A549 treated with Mapracorat at 1 μM for 4 hours (cell line): ENCODE measurements at places on chromosomes 7 and 10. TPM values are rescaled to one million over a fixed set of nuclear protein-coding genes. Genes with fewer than 3 reads are reported as not detected.

Gene GRID2IP
- total RNA-seq = 0.08 TPM in 1 of 5 replicates, not detected in the others

Gene DMTF1
- 16.4 to 23.5 TPM (median 17.9 TPM) in 5 replicates for total RNA-seq

Gene SUN3
- total RNA-seq = 0.19 TPM in 1 of 5 replicates, not detected in the others

Gene TNRC18
- total RNA-seq = 33.3 to 46.4 TPM (median 43.6 TPM) in 5 replicates

Gene CHST3
- 41.1 to 53.7 TPM (median 47.1 TPM) in 5 replicates for total RNA-seq

Gene PANK1
- 5.5 to 7.4 TPM (median 6.6 TPM) in 5 replicates for total RNA-seq

Gene CHN2
- 0.05 to 0.35 TPM (median 0.27 TPM) in 4 of 5 replicates, not detected in the other for total RNA-seq

Gene ADRA2A
- total RNA-seq = 0.07 to 0.14 TPM (median 0.08 TPM) in 4 of 5 replicates, not detected in the other

Gene ZCCHC24
- total RNA-seq = 2.6 to 4.4 TPM (median 3.8 TPM) in 5 replicates

Gene MACROH2A2
- 23.0 to 28.5 TPM (median 27.8 TPM) in 5 replicates for total RNA-seq

Gene ST7
- 22.2 to 27.6 TPM (median 22.7 TPM) in 5 replicates for total RNA-seq

Gene MUC3A
- total RNA-seq = 15.0 to 24.4 TPM (median 20.8 TPM) in 5 replicates

Gene TUBB8
- total RNA-seq = 0.07 to 0.16 TPM (median 0.09 TPM) in 4 of 5 replicates, not detected in the other

Gene LRIT1
- total RNA-seq = not detected in 5 replicates

Gene DKK1
- 455 to 578 TPM (median 478 TPM) in 5 replicates for total RNA-seq

Gene GSAP
- total RNA-seq = 2.6 to 4.7 TPM (median 2.8 TPM) in 5 replicates

Gene SMURF1
- 21.5 to 26.8 TPM (median 22.6 TPM) in 5 replicates for total RNA-seq

Gene GPR15LG
- not detected in 5 replicates for total RNA-seq

Gene NPTX2
- 0.09 to 0.18 TPM (median 0.14 TPM) in 5 replicates for total RNA-seq

Gene GBX1
- total RNA-seq = 0.20 TPM in 1 of 5 replicates, not detected in the others

Gene C7orf57
- total RNA-seq = 0.24 to 0.45 TPM (median 0.31 TPM) in 5 replicates

Gene PROSER2
- total RNA-seq = 31.8 to 48.7 TPM (median 43.6 TPM) in 5 replicates

Gene SRGN
- total RNA-seq = 75.6 to 114 TPM (median 79.1 TPM) in 5 replicates

Gene INSYN2A
- total RNA-seq = 1.3 to 2.1 TPM (median 1.6 TPM) in 5 replicates

Gene FOXI2
- not detected in 5 replicates for total RNA-seq

Gene NPFFR1
- 0.02 TPM in 1 of 5 replicates, not detected in the others for total RNA-seq

Gene CYREN
- 68.5 to 86.1 TPM (median 79.1 TPM) in 5 replicates for total RNA-seq

Gene RPA3
- total RNA-seq = 85.3 to 104 TPM (median 100 TPM) in 5 replicates

Gene PDK4
- 18.2 to 24.6 TPM (median 22.2 TPM) in 5 replicates for total RNA-seq

Gene PDCD11
- total RNA-seq = 30.4 to 42.4 TPM (median 39.2 TPM) in 5 replicates

Gene CACNB2
- not detected in 5 replicates for total RNA-seq

Gene LAMB1
- 99.7 to 137 TPM (median 108 TPM) in 5 replicates for total RNA-seq

Gene SYT15
- total RNA-seq = 2.3 to 4.1 TPM (median 2.4 TPM) in 5 replicates

Gene WDFY4
- 0.09 TPM in 1 of 5 replicates, not detected in the others for total RNA-seq

Gene PRKAR2B
- total RNA-seq = 2.6 to 3.2 TPM (median 3.0 TPM) in 5 replicates

Gene NUDT13
- 2.2 to 4.0 TPM (median 3.3 TPM) in 5 replicates for total RNA-seq

Gene TMEM196
- not detected in 5 replicates for total RNA-seq

Gene TEX47
- not detected in 5 replicates for total RNA-seq

Gene TET1
- total RNA-seq = 0.41 to 0.65 TPM (median 0.56 TPM) in 5 replicates

Gene GNAT3
- total RNA-seq = not detected in 5 replicates
